T-helper 17 cell (primary cell): ENCODE measurements at places on chromosomes 16 and 17. TPM values are rescaled to one million over a fixed set of nuclear protein-coding genes. Genes with fewer than 3 reads are reported as not detected.

The DHX38 gene
- total RNA-seq, result 93.5 TPM

The SOX15 gene
- not detected for total RNA-seq

DNA sequence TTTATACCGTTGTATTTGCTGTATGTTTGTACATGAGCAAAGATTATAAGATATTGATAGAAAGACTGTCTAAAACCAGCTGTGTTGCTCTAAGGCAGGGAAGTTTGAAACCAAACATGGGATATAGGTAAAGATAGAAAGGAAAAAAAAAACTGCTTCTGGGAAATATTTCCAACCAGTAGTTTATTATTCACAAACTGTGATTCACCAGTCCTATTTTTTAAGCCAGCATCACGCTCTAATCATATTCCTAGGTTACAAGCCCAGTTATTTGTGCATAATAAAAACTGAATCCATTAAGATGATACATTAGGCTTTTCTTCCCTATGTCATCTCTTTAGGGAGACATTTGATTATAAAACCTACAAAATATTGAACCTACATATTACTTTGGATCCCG lies 4.0 kb downstream of the ERN1 start:
- peak overlapping the region; percentile 86 for H3K27ac ChIP-seq
- peaks cover 58% of the 10 kb centered on the region for H3K4me1 ChIP-seq
- no peaks in the 10 kb centered on the region for H3K36me3 ChIP-seq
- H3K4me3 ChIP-seq, result peak overlapping the region; percentile 90
- no peak for DNase-seq

- H3K4me3 ChIP-seq, result no peak overlapping the region
- peaks cover 7% of the 10 kb centered on the region for H3K4me1 ChIP-seq
- H3K27ac ChIP-seq, result no peak overlapping the region
- peaks cover 5% of the 10 kb centered on the region for H3K36me3 ChIP-seq
- peaks cover 48% of the 10 kb centered on the region for H3K27me3 ChIP-seq
These were observed 1.9 kb upstream of the FAM20A start for GRCh38 chr17:68603027-68603426.

GRCh38 chr17:624341-624860 lies 90.2 kb downstream of the VPS53 start:
- DNase-seq, result no peak
- peaks cover 2% of the 10 kb centered on the region for H3K4me1 ChIP-seq
- no peaks in the 10 kb centered on the region for H3K27me3 ChIP-seq
- peaks cover 6% of the 10 kb centered on the region for H3K36me3 ChIP-seq
- no peak overlapping the region for H3K27ac ChIP-seq

- no peak for DNase-seq
- no peak overlapping the region for H3K4me3 ChIP-seq
- H3K36me3 ChIP-seq, result no peaks in the 10 kb centered on the region
- no peak overlapping the region for H3K27ac ChIP-seq
- peaks cover 28% of the 10 kb centered on the region for H3K27me3 ChIP-seq
- no peaks in the 10 kb centered on the region for H3K4me1 ChIP-seq
These were observed 75.9 kb downstream of the HS3ST3A1 start for GRCh38 chr17:13525876-13526275.

GRCh38 chr17:63824362-63824761 lies 2.9 kb upstream of the PSMC5 start:
- peaks cover 46% of the 10 kb centered on the region for H3K4me1 ChIP-seq
- H3K27ac ChIP-seq, result peak overlapping the region; percentile 88
- no peak overlapping the region for H3K4me3 ChIP-seq
- H3K36me3 ChIP-seq, result peaks cover 23% of the 10 kb centered on the region
- H3K27me3 ChIP-seq, result no peaks in the 10 kb centered on the region
